Activated T-cell treated with anti-CD3 and anti-CD28 coated beads for 24 hours (primary cell): ENCODE measurements at places on chromosomes 12 and 14.

DNA sequence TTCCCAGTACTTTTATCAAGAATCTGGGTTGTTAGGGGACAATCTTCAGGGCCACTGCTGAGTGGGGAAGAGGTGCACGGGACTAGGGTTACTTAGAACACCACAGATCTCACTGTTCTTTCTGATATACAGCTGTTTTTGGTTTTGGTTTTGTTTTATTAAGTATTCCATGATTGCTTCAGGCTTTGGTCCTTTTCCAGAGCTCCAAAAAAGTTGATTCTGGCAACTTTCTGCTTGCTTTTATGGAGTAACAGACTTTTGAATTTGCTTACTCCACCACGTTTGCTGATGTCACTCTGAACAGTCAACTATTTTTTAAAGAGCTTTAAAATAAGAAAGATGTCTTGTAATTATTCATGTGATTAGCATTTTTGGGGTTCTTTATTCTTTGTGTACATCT, 368.1 kb upstream of the FOXG1 start:
- no peak for DNase-seq

GRCh38 chr12:69338120-69338859, 9.9 kb upstream of the LYZ start:
- no peak for DNase-seq

DNA sequence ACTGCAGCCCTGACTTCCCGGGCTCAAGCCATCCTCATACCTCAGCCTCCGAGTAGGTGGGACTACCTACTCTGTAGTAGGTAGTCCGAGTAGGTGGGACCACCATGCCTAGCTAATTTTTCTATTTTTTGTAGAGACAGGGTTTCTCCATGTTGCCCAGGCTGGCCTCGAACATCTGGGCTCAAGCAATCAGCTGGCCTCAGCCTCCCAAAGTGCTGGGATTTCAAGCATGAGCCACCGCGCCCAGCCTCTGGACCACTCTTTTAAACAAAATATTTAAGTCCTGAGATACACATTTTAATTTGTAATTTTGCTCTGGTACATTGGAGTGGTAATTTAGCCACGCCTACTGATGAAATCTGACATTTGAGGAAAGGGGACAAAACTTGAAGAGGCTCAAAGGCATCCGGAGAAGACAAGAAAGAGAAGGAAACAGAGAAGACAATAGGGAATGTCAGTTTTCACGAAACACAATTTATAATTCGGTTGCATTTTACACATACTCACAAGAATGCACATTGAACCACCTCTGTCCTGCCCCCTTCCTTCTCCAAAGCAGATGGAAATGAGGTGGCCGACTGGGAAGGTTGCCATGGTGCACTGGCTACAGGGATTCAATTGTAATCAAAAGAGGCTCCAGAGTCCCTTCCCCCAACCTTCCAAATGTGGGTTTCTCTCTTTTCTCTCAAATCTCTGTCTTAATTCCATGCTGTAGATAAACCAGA, 9.7 kb upstream of the TUBA1A start:
- DNase-seq: no peak

- no peak for DNase-seq
Measured at GRCh38 chr14:20278414-20278813, 27.3 kb downstream of the TTC5 start.

- DNase-seq: no peak
Measured at GRCh38 chr14:24062216-24062980, 9.0 kb upstream of the CPNE6 start.

DNA sequence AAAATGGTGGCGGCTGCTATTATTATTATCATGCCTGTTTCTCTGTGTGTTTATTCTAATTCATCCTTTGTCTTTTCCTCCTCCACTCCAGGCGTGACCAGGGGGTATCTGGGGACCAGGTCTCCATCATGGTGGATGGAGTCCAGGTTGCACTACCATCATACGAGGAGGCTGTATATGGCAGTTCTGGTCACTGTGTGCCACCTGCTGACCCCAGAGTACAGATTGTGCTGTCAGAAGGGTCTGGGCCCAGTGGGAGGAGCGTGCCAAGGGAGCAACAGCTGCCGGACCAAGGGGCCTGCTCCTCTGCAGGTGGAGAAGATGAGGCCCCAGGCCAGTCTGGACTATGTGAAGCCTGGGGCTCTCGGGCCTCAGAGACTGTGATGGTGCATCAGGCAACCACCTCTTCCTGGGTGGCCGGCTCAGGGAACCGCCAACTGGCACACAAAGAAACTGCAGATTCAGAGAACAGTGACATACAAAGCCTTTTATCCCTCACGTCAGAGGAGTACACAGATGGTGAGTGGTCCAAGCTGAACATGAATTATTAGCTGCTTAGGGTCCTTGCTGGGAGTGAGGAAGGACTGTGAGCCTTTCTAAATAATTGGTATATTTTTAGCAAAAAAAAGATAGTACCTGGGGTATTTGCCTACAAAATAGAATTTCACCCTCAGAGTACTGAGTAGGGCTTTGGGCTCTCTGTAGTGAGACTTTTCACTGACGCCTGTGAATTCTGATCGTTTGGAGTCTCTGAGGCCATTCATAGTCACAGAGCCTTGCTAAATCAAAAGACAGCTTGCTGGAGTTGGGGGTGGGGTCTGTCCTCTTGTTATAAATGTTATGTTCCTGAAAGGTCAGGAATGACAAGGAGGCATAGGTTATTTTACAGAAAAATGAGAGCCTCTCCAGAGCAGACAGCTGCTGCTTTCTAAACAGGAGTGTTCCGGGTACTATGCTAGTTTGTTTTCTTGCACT, 58.1 kb upstream of the SRSF5 start:
- DNase-seq: no peak

- DNase-seq: no peak
Measured at GRCh38 chr12:114395755-114396152, 10.2 kb downstream of the TBX5 start.

DNA sequence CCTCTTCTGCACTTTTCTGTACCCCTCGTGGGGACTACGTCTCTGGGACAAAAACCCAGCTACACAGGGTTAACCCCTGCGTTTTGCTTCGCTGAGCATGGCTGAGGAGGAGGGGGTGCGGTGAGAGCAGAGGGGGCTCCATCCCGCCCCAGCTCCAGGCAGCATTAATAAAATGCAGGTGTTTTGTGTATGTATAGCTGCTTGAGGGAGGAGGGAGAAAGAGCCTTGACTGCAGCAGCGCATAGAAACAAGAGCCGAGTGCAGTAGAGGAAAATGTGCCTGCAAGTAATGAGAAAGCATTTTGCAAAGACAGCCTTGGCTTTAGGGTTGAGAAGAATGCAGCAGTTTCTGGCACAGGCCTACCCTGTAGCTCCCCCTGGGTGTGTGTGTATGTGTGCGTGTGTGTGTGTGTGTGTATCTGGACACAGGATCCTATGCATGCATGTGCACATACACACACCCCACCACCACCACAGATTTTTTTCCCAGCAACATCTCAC, 103.9 kb downstream of the ZFP36L1 start:
- DNase-seq: no peak

DNA sequence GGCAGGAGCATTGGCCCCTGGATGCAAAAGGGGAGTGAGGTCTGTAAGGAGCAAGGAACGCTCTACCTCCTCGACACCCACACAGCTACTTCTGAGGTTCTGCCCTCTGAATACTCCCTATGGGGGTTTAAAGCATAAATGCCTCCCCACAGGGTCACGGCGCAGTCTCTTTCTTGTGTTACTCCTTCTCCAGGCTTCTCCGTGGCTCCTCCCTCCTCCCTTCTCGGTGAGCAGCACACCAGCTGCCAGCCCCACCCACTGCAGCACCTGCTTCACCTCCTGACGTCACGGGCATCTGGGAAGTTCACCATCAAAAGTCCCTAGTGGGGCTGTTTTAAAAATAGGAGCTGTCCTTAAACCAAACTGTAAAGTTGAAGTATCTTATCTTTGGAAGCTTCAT, 67.3 kb downstream of the SPTB start:
- no peak for DNase-seq

DNA sequence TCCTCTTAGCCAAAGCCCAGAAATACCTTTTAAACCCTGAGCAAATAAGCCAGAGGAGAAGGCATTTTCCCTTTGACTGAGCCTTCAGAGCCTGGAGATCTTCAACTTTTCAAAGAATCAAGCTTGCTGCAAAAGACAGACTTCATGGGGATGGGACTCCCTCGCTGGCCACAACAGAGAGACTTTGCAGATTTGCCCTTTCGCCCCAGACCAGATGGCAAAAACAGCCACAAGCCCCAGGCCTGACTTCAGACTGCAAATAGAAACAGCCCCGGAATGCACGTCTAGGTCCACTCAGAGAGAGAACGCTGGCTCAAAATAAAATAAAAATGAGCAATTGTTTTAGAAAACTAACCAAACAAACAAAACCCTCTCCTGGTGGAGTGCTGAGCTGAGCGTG, 114.6 kb upstream of the MED13L start:
- no peak for DNase-seq

GRCh38 chr14:35028435-35028834, 17.6 kb upstream of the FAM177A1 start:
- DNase-seq: no peak
